ENCODE measurements at places on chromosomes 11 and 22.

GRCh38 chr11:63905179-63905578 lies 11.8 kb downstream of the RCOR2 start:
- DNase-seq = no peak

DNA sequence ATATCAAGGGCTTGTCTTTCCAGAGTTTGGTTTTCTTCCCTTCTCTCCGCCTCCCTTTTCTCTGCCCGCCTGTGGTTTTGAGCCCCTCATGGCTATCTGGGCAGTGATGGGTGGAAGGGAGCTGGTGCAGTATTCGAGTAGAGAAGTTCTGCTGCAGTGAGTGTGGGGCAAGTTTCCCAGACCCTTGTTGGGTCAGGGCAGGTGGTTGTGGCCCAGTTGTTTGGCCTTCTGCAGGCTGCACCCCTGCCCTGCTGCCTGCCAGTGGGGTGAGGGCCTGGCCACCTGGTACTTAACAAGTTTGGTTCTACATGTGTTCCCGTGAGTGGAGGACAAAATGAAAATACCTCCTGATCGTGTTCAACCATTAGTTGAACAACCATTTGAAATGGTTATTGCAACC lies 65.2 kb downstream of the PTPRJ start:
- no peak for DNase-seq

- no peak for DNase-seq
Observed at GRCh38 chr11:2796091-2796490, 89.5 kb downstream of the CDKN1C start.

DNA sequence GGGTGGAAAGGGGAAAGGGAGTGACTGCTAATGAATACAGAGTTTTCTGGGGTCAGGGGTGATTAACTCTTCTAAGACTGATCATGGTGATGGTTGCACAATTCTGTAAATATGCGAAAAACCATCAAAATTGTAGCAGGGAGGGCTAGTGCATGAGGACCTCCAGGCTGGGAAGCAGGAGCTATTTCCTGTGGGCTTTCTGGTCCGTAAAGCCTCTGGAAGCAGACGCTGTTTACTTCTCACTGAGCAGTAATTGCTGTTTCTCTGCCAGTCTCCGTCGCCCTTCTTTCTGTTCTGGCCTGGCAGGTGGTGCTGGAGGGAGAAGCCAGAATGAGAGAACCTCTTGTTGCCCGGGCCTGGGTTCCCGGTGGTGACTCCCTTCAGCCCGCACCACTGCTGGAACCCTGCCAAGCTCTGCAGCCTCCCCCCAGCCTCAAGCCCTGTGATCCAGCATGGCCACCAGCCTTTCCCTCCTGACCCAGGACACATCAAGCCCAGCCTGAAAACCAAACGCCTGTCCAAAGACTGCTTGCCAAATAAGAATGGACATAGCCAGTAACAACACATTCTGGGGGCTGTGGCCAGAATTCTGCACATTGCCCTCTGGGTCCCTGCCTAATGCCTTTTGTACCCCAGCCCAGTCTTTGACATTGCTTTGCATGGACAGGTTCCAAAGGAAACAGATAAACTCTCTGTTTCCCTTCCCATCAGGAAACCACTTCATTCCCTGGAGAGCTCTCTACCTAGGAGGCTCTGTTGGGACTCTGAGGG lies 201.0 kb upstream of the NAV2 start:
- no peak for DNase-seq

DNA sequence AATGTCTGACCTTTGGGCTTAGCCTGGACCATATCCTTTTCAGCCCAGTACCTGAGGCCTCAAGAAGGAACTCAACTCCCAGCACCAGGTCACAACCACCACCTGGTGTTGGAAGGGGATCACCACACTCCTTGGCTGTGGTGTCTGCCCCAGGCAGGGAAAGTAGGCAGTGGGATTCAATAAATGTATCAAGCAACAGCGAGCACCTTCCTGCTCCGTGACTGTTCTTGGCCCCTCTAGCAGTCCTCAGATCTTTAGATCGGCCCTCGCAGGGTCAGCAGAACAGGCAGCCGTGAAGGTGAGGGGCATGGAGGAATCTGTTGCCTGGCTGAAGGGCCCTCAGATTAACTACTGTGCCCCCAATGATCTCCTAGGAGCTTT lies 15.9 kb downstream of the ARFGAP2 start:
- DNase-seq = no peak

GRCh38 chr11:64314805-64315561 lies 2.4 kb downstream of the TRMT112 start:
- DNase-seq = no peak

DNA sequence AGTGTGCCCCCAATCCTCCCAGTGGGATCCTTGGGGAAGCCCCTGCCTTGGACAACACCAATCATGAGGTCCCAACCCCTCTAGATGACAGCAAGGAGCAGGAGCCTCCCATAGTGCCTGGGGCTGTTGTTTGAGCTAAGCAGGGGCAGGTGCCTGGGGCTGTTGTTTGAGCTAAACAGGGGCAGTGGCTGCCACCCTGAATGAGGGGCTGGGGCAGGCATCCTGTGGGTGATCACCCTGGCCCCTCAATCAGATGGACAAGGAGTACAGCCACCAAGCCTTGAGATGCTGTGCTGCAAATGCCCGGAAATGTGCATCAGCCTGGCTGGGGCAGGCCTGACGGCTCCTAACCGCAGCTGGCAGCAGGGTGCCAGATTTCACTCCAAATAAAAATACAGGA lies 66.7 kb downstream of the MYEOV start:
- DNase-seq = no peak

GRCh38 chr22:49702068-49702397 lies 125.6 kb downstream of the BRD1 start:
- DNase-seq = no peak

GRCh38 chr11:8341996-8342395 lies 78.3 kb upstream of the LMO1 start:
- DNase-seq = no peak
